ENCODE measurements at places on chromosomes 1 and 21.
A peak's percentile ranks its signal among the peaks of the same experiment; 100 is the strongest.

DNA sequence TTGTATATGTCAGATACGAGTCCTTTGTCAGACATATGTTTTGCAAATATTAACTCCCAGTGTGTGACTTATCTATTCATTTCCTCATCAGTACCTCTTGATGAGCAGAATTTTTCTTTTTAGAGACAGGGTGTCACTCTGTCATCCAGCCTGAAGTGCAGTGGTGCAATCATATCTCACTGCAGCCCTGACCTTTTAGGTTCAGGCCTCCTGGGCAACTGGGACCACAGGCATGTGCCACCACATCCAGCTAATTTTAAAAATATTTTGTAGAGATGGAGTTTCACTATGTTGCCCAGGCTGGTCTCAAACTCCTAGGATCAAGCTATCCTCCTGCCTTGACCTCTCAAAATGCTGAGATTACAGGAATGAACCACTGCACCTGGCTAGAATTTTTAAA lies 93.0 kb downstream of the HLCS start:
- no peak for DNase-seq

GRCh38 chr1:36982709-36983108 lies 51.6 kb downstream of the GRIK3 start:
- no peak for DNase-seq

- no peak for DNase-seq
These were observed 1.6 kb downstream of the C1orf141 start for GRCh38 chr1:67133177-67133576.

DNA sequence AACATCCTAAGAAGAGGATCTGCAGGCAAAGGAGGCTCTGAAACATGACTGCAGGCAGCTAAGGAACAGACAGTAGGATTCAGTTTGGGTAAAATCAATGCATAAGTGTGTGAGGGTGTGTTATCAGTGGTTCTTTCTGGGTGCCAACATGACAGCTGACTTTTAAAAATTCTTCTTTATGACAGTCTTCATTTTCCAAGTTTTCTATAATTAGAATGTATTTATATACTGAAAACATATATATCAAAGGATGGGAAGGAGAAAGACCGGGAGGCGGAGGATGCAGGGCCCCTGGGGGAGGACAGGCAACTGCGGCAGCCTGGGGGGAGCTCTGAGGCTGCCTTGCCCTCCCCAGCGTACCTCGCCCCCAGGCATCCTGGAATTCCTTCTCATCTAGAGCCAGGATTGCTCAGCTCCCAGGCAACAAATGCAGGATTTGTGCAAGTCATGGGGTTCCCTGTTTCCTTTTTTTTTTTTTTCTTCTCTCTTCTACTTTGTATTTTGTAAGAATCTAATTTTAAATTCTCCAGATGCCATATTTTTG lies 104.8 kb downstream of the CSMD2 start:
- no peak for DNase-seq

DNA sequence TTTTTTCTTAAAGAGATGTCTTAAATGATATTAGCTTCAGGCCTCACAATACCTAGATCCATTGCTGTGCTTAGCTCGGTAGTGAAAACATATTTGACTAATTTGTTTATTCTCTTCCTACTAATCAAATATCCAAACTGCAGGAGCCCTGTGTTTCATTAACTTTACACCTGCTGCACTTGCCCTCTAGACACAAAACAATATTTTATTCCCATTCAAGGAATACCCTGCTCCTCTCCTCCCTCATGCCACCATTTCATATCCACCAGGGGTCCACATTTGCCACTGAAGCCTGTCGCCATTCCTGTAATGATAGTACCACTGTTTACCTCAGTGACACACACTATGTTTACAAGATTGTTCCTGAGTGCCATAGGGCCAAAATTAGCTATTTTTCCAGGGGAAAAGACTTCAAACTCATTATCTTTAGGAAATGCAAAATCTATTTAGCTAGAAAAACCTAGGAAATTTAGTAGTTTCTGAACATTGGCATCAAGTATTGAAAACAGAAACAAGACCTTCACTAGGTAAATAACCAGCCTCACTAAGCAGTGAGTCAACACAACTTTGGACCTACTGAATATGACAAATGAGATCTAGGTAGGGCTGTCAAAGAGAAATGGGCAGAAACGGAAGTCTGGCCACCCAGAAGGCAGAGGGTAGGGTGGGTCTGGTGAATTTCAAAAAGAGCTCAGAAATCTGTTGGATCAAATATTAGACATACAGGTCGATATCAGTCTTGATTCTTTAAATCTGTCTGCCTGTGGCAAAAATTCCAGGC lies 134.6 kb upstream of the KCNK1 start:
- DNase-seq: no peak

DNA sequence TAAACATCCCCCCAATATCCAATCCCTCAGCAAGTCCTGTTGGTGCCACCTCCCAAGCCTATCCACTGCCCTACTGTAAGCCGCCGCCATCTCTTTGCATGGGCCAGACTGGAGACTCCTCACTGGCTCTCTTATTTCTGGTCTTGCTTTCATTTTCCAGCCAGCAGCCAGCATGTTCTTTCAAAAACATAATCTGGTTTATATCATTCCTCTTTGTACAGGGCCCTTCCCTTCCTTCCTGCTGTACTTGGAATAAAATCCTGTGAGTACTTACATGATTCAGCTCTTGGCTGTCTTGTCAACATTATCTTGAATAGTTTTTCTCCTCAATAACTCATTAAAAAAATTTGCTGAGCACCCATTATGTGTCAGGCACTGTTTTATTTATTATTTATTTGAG lies 28.2 kb downstream of the TLR5 start:
- no peak for DNase-seq

GRCh38 chr1:19255288-19255687 lies 3.7 kb downstream of the MRTO4 start:
- no peak for DNase-seq

GRCh38 chr1:199688133-199688676 lies 339.3 kb upstream of the NR5A2 start:
- DNase-seq: no peak

DNA sequence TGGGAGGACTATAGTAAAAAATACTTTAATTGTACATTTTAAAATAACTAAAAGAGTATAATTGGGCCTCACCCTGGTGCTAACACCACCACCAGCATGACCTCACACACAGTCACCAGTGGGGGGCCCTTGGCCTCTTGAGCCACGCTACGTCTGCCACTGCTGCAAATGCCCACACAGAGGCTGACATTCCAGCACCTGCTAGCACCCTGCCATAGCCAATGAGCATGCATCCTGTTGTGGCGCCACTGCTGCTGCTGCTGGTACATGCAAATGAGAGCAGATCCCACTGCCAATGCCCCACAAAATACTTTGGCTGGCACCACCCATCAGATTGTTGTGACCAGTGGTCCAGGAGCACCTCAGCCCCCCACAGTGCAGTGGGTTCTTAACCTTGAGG lies 31.5 kb upstream of the TNR start:
- no peak for DNase-seq

DNA sequence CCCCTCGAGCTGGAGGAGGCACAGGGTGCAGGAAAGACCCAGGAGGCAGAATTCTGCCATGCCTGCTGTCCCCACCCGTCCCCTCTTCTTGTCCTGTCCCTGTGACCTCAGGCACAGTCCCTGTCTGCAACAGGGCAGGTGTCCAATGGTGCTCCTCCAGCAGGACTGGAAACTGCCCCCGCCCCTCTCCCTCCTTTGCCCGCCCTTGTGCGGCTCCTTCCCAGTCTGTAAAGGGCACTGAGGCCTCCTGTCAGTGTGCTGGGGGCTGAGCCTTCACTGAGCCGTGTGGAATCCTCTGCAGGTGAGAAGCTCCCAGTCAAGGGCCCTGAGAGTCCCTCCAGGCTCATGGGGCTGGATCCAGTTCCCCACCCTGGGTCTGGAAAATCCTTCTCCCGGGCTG lies 28.9 kb downstream of the PRDM16 start:
- no peak for DNase-seq

- DNase-seq: no peak
These were observed 98.6 kb upstream of the PPP2R5A start for GRCh38 chr1:212186427-212187207.

- DNase-seq: no peak
These were observed 30.5 kb upstream of the SCMH1 start for GRCh38 chr1:41272601-41273000.

- no peak for DNase-seq
These were observed 7.0 kb downstream of the GPA33 start for GRCh38 chr1:167083066-167083665.

- DNase-seq: no peak
These were observed 92.3 kb upstream of the ACTL8 start for GRCh38 chr1:17662786-17663185.

DNA sequence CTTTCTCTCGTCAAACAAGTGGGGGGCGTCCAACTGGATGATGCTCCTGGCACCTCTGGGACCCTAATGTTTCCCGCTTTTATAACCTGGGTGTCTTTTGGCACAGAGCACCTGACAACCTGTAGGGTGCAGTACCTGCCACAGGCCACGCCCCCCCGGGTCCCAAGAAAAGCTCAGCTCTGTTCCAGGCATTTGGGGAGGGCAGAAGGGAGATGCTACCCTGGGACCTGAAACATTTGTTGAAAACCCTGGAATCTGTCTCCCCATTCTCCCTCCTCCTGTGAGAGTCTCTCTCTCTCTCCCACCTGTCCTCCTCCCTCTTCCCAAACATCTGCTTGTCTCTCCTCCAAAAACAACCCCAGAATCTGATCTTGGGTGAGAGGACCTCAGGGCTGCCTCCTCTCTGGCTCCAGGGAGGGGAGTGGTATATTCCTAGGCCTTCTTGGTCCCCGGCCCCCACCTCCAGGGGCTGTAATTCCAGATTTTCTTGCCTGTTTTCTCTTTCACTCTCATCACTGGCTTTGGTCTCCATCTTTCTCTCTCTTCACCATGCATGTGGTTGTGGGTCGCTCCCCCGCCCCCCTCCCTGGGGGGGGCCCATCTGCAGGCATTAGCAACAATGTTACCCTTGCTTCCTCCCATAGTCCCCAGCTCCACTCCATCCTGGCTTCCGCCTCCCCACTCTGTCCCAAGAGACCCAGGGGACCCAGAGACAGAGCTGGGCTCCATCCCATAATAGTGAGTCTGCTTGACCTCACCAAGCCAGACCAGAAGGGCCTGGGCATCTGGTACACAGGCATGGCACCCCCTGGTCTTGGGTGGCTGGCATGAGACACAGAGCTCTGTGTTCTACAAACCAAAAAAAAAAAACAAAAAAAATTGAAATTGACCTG lies 4.1 kb downstream of the AHDC1 start:
- DNase-seq: no peak

DNA sequence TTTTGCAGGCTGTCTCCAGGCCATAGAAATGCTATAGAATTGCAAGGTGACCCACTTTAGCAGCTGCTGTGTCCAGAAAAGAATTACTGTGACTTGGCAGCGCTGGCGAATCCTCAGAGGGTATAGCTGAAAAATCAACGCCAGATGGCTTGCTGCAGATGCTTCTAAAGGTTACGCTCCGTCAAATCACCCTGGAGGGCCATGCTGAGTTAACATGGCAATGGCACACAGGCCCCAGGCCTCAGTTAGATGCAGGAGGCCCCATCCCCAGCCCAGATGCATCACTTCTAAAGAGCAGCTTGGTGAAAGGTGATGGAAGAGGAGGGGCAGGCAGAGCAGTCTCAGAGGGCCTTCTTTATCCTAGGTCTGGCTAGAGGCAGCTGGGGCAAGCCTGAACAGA lies 18.0 kb downstream of the KIAA1614 start:
- no peak for DNase-seq

DNA sequence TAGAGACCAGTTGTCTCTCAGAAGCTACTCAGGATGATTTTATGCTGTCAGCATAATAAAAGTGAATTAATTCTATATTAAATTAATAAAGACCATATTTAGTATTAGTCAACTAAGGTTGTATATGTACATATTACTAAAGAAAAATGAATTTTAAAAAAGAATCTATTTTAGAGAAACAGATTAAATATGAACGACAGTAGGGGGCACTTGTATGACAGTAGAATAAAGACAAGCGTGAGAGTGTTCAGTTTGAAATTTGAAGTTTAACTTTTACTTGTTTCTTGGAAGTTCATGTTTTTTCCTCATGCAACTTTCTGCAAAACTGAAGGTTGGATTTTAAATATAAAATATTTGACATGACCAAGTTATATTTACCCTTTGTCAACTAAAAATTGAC lies 67.9 kb upstream of the MACF1 start:
- DNase-seq: peak; percentile 15

DNA sequence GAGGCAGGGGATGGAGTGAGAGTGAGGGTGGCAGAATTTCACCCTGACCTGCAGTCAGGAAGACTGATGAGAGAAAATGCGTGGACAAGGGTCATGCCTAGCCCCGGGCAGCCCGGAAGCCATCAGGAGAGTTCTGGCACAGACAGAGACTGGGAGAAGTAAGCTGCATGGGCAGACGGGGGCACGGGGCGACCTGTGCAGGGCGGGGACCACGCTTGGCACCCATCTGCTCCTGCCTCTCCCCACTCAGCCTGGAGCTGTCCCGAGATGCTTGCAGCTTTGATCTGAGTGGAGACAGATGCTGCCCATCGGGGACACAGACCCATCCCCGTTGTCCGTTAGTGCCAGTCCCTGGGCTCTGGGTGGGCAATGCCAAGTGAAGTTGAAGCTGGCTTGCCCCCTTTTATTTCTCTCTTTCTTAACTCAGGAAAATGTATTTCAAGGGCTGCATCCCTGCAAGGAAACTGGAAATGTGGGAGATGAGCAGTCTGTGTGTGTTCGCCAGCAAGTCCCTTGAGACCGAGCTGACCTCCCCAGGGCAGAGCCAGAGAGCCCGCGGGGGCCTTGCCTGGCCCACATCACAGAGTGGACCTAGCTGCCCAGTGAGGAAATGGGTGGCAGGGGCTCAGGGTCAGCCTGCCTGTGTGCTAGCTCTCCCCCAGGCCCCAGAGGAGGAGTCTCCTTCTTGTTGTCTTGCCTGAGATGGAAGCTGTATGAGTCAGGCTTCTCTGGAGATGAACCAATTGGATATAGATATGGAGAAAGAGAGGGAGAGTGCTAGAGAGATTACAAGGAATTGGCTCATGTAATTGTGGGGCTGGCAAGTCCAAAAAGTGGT lies 121.3 kb upstream of the C1orf174 start:
- DNase-seq: no peak

DNA sequence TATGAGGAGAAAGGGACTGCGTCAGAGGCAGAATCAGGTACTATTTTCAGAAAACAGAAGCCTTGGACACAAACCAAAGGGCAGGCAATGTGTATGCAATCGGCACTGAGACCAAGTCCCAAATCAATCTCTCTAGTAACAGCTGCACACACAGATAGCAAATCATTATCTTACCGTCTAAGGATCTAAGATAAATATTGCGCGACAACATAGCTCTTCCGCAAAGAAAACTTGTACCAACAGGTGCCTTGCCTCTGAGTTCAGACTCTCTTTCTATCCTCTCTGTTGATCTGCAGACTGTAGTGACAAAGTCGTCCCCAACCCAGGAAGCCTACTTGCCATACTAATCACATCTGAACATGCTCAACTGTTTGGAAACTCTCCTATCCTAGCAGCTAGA lies 22.6 kb upstream of the SAMD13 start:
- DNase-seq: no peak

DNA sequence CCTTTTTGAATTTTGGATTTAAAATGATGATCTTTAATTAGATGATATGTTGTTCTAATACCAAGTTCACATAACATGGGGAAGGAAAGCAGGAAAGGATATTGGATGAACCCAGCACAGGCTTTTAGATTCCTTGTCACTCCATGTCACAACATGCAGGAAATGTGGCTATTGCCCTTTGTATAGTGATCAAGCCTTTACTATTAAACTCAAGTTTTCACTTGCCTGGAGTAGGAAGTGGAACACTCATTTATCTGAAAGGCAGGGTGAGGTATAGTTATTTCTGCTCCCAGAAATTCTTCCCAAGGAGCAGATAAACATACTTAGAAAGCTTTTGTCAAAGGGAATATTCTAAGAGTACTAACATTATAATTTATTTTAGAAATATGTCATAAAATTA lies 37.2 kb upstream of the BCAS2 start:
- no peak for DNase-seq
